ENCODE measurements at places on chromosomes 1 and 21.

- DNase-seq, result no peak
- H3K27me3 ChIP-seq, result peaks cover 53% of the 10 kb centered on the region
- H3K36me3 ChIP-seq, result no peaks in the 10 kb centered on the region
- no peak overlapping the region for H3K4me3 ChIP-seq
- no peak overlapping the region for H3K27ac ChIP-seq
Observed at GRCh38 chr1:228062812-228063211, 19.7 kb upstream of the ARF1 start.

DNA sequence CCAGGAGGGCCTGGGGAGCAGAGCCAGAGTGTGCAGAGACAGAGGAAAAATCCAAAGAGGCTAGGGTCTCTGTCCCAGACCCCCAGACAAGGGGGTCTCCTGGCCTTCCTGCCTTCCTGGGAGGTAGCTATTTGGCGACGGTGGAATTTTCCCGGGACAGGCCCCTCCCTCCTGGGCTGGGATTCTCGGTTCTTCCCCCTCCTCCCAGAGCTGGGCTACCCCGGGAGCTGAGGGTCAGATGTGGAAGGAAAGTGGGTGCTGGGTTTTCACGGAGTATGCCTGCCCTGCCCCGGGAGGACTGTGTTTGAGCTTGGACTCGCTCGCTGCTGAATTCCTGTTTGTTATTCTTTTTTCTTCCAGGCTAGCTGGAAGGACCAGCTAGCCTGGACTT is 759 bp downstream of the AMPD2 start:
- no peak for DNase-seq
- H3K27me3 ChIP-seq, result no peaks in the 10 kb centered on the region
- peaks cover 24% of the 10 kb centered on the region for H3K4me1 ChIP-seq
- peak overlapping the region; percentile 63 for H3K27ac ChIP-seq
- H3K36me3 ChIP-seq, result no peaks in the 10 kb centered on the region

DNA sequence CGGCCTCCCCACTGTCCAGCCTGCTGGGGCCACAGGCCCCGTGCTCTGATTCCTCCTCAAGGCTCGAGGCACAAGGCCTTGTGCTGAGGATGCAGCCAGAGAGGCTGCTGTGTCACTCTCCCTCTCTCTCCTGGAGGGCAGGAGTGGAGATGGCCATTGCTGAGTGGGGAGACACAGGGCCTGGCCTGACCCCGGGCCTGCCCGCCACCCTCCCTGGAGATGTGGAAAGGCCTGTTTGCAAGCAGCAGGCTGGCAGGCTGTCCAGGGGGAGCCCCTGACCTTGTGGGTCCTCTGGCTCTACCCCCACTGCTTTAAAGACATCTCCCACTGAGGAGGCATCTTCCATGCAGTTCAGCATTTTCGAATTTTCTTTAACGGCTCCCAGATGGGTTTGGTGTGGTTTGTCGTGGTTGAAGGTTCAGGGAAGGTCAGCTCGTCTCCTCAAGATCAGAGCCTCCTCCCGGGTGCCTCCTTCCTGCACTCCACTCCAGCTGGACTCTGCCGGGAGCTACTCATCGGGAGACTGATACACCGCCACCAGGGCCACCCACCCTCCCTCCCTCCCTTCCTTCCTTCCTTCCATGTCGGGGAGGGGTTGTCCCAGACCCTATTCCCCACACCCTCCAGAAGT is 69.1 kb downstream of the SPSB1 start:
- no peak overlapping the region for H3K27ac ChIP-seq
- H3K27me3 ChIP-seq, result no peaks in the 10 kb centered on the region
- H3K4me1 ChIP-seq, result no peaks in the 10 kb centered on the region
- peaks cover 2% of the 10 kb centered on the region for H3K36me3 ChIP-seq

DNA sequence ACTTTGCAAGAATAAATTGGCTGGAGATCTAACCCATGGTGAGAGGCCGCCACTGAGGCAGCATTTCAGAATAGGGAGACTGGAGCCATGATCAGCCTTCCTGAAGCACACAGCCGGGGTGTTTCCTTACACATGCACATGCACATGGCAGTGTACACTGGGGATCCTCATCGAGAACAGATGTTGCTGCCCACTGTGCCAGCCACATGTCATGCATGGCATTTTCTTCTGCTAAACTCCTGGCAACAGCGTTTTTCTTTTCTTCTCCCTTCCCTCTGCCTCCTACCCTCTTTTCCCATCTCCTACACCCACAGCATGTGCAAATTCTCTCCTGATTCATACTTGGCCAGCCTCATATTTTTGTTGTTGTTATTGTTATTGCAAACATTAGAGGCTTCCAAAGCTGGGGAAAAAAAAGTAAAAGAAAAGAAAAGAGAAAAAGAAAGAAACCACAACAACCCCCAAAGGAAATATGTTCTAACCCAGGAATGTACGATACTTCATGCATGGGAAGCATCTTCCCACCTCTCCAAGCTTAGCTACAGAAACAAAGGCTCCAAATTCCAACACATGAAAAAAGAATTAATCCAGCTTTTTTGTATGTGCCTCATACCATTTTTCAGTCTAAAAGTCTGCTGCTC is 344.0 kb downstream of the ASTN1 start:
- H3K4me3 ChIP-seq, result no peak overlapping the region
- no peaks in the 10 kb centered on the region for H3K36me3 ChIP-seq
- no peaks in the 10 kb centered on the region for H3K27me3 ChIP-seq
- no peak for DNase-seq
- H3K4me1 ChIP-seq, result no peaks in the 10 kb centered on the region
- no peak overlapping the region for H3K27ac ChIP-seq

DNA sequence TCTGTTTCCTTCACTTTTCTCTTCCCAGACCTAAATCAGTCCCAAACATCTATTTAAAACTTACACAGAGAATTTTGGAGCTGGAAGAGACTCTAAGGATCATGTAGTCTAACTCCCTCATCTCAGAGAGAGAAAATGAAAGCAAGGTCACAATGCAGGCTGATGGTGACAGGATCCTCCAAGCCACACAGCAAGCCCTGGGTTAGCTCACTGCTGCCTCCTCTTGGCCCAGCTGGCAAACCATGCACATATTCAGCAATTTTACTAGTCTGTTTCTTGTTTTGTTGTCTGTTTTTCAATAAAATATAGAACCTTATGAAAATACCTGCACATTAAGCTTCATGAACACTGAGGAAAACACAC is 27.7 kb upstream of the LY9 start:
- H3K4me1 ChIP-seq, result no peaks in the 10 kb centered on the region
- H3K27ac ChIP-seq, result no peak overlapping the region
- DNase-seq, result no peak
- H3K36me3 ChIP-seq, result no peaks in the 10 kb centered on the region
- H3K27me3 ChIP-seq, result no peaks in the 10 kb centered on the region

DNA sequence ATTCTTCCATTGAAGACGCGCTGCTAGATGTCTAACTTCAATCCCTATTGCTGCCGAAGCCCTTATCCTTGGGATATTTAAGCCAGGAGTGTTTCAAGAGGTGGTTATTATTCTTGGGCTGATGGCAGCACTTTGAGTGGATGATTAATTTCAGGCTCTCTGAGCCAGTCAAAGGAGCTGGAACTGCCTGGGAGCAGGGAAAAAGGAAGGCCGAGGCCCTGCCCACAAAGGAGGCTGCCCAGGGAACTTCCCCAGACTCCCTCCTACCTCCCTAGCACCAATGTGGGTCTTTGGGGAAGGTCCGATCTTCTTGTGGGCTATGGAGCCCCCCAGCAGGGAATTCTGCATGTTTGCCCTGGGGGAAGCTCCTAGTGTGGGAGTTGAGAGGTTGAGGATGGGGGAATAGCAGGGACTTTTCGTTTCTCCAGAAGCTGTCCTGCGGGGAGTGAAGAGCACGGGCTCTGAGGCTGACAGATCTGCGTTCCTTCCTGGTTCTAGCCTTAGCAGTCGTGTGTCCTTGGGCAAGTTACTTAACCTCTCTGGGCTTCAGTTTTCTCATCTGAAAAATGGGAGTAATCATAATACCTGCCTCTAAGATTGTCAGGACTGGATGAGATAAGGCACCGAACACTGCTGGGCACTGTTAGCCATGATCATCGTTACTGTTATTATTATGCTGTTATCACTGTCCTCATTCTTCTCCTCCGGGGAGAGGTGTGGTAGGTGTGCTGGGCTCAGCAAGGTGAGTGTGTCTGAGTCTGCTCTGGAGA is 6.3 kb downstream of the KCNQ4 start:
- no peak for DNase-seq
- peaks cover 91% of the 10 kb centered on the region for H3K27me3 ChIP-seq
- no peaks in the 10 kb centered on the region for H3K36me3 ChIP-seq
- H3K4me1 ChIP-seq, result peaks cover 10% of the 10 kb centered on the region
- no peak overlapping the region for H3K27ac ChIP-seq

GRCh38 chr1:8024329-8024728 is 1.8 kb downstream of the ERRFI1 start:
- H3K4me3 ChIP-seq, result peak overlapping the region; percentile 19
- H3K27ac ChIP-seq, result no peak overlapping the region
- no peak for DNase-seq
- H3K36me3 ChIP-seq, result no peaks in the 10 kb centered on the region
- no peaks in the 10 kb centered on the region for H3K27me3 ChIP-seq

GRCh38 chr1:107748531-107748930 is 216.4 kb downstream of the VAV3 start:
- H3K27ac ChIP-seq, result no peak overlapping the region
- H3K4me1 ChIP-seq, result no peaks in the 10 kb centered on the region
- no peak for DNase-seq
- no peaks in the 10 kb centered on the region for H3K27me3 ChIP-seq
- H3K4me3 ChIP-seq, result no peak overlapping the region

DNA sequence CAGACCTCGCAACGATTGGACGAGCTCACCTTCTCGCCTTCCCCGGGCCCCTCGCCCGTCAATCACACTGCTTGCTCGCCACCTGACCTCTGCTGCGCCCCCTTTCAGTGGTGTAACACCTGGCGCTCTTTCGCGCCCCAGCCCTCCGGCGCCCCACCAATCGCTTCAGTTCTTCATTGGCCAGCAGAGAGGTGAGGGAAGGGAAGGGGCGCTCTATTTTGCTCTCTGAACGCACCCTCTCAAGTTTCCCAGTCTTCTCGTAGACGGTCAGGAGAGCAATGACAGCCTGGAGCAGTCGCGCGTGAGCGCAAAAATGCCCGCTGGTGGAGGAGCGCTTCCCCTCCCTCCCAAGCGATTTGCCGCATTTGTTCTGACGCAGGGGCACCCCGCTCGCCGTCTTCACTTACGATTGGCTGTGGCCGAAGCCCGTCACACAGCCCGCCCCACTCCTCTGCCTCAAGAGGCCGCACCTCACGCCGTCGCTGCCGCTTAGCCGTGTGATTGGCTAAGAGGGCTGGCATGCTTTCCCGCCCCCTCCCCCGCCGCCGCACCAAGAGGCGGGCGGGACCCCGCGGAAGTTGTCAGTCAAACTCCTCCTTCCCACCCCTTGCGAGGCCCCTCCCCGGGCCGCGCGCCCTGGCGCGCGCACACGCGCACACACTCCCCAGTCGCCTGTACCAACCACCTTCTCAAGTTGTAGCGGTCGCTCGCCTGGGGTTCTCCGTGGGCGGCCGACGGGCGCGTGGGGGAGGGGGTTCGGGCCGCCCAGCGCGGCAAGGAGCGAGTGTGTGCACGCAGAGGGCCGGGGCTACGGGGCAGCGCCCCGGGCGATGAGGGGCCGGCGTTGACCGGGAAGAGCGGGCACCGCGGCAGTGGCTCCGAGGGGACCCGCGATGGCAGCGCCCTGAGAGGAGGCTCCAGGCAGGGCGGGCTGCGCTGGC is at the start of gene PPP2R5A:
Gene PPP2R5A, plus strand, starts transcription at position 667 of the 941 bp plus-strand sequence. CDS start 701 bp downstream, outside the sequence.
- H3K27me3 ChIP-seq, result no peaks in the 10 kb centered on the region
- H3K36me3 ChIP-seq, result no peaks in the 10 kb centered on the region
- DNase-seq, result peak; percentile 98
- H3K4me1 ChIP-seq, result no peaks in the 10 kb centered on the region
- H3K27ac ChIP-seq, result peak within 1 kb of the TSS; percentile 87

GRCh38 chr1:14340002-14340785 is 258.3 kb upstream of the KAZN start:
- no peak overlapping the region for H3K4me3 ChIP-seq
- H3K4me1 ChIP-seq, result no peaks in the 10 kb centered on the region
- H3K27me3 ChIP-seq, result no peaks in the 10 kb centered on the region
- no peak for DNase-seq
- no peaks in the 10 kb centered on the region for H3K36me3 ChIP-seq
- H3K27ac ChIP-seq, result no peak overlapping the region

DNA sequence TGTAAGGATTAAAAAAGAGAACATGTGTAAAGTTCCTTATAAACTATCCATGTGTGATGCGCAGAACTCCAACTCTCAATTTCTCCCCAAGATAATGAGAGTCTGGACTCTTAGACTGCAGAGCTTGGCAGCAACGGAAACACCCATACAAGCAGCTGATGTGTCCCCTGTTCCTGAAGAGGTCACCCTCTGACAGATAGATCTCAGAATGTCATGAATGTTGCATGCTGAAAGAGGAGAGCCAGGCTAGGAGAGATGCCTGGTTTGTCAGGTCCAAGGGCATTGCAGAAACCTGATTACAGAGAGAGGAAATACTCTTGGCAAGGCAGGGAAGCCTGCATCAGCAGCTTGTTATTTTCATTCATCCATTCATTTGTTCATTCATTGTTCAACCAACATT is 24.2 kb downstream of the MTARC1 start:
- DNase-seq, result no peak
- H3K4me3 ChIP-seq, result no peak overlapping the region
- no peaks in the 10 kb centered on the region for H3K36me3 ChIP-seq
- no peak overlapping the region for H3K27ac ChIP-seq

GRCh38 chr1:57440096-57440495 is 16.2 kb upstream of the DAB1 start:
- peaks cover 4% of the 10 kb centered on the region for H3K4me1 ChIP-seq
- no peak overlapping the region for H3K27ac ChIP-seq
- no peaks in the 10 kb centered on the region for H3K27me3 ChIP-seq
- no peak for DNase-seq
- H3K36me3 ChIP-seq, result no peaks in the 10 kb centered on the region
- H3K4me3 ChIP-seq, result no peak overlapping the region

DNA sequence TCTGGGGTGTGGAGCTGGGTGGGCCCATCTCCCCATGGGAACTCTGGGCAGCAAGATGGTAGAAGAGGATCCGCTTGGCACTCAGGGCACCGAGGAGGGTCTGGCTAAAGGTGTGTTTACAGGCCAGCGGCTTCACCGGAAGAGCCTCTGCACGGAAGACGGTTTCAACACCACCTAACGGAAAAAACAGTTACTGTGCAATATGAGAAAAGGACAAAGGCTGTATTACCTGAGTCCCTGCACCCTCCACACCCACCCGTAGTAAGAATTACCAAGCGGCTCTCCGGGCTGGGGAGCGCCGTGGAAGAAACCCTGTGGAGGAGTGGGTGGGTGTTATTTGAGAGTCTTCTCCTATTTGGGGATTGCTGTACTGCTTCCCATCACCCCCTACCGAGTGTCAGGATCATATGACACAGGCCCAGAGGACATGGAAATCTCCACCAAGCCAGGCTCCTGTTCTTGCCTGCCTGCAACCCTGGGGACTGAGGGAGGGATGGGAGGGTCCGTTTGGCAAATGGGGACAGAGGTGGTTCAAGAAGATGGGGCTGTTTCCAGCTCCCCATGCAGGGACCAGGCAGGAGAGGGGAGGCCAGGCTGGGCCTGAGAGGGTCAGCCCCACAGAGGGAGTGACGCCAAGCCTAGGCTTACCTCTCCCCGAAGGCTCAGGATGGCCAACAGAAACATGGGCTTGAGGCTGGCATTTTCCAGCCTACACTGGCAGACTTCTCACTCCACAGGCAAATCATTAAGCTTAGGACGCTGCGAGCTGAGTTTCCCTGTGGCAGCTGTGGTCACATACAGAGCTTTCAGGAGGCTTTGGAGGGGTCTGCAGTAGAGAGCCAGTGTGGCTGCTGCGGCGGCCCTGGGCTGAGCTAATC is 203.5 kb upstream of the TMEM51 start:
- peaks cover 28% of the 10 kb centered on the region for H3K4me1 ChIP-seq
- H3K4me3 ChIP-seq, result no peak overlapping the region
- no peak overlapping the region for H3K27ac ChIP-seq
- H3K27me3 ChIP-seq, result no peaks in the 10 kb centered on the region

Measured in neuronal stem cell (in vitro differentiated cells).